ENCODE measurements at places on chromosomes 5 and 9.

- no peak for DNase-seq
Measured at GRCh38 chr9:106771608-106772007, 91.4 kb upstream of the ZNF462 start.

GRCh38 chr5:158857976-158858375 lies 241.7 kb downstream of the EBF1 start:
- no peak for DNase-seq

GRCh38 chr5:136081217-136081591 lies 51.4 kb upstream of the SMAD5 start:
- no peak for DNase-seq

DNA sequence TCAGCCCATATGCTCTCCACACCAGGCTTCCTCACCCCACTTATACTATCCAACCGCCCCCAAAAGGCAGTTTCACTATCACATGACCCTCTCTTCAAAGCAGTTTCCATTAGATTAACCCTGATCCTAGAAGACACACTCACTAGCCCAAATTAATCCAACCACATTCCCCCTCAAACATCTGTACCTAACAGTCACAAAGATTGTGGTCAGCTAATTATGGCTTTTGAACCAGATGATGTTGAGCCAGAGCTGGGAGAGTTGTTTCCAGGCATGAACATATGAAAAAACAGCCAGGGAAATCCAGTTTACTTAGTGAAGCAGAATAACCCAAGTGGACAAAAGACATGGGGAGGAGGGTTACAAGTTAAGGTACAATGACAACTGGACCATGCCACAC lies 131.2 kb downstream of the SPOCK1 start:
- no peak for DNase-seq

GRCh38 chr5:76601470-76601869 lies 21.7 kb downstream of the F2RL2 start:
- no peak for DNase-seq

DNA sequence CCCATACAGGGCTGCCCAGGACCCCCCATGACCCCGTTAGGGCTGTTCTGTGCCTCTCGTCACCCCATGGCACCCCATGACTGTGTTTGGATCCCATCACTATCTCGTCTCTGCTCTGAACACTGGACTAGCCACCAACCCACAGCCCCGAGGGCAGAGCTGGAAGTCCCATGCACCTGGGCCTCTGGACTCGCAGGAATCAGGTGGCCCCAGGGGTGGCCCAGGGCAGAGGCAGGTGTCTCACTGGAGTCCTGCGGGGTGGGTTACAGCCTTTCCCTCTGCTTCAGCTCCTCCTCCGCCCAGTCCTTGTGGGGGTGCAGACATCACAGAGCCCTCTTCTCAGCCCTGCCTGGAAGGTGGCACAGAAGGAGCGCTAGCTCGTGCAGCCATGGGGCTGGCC lies 79.7 kb downstream of the COL5A1 start:
- no peak for DNase-seq

All from epithelial cell of prostate (primary cell).